ENCODE measurements at places on chromosomes 7 and 10.

GRCh38 chr10:120963594-120964220 lies 112.5 kb downstream of the WDR11 start:
- no peak for DNase-seq

DNA sequence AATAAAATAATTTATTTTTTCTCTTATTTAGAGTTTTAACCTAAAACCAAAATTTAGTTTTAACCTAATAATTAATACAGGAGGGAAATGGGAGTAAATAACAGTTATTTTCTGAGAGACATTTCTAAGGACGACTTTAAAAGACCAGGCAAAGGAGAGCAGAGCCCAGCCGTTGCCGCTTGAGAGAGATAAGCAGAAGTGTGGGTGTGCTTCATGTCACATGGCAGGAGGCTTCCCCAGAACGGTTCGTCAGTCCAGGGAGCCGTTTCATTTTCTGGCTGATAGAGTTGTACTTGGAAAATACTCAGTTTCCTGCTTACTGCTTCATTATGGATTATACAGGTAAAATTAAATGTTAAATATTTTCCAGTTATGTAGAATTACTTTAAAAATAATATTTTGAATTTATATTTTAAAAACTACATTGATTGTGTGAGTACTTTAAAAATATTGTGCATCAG lies 61.4 kb downstream of the ST7 start:
- DNase-seq: peak; percentile 65

GRCh38 chr7:28835800-28836199 lies 122.3 kb downstream of the TRIL start:
- DNase-seq: no peak

DNA sequence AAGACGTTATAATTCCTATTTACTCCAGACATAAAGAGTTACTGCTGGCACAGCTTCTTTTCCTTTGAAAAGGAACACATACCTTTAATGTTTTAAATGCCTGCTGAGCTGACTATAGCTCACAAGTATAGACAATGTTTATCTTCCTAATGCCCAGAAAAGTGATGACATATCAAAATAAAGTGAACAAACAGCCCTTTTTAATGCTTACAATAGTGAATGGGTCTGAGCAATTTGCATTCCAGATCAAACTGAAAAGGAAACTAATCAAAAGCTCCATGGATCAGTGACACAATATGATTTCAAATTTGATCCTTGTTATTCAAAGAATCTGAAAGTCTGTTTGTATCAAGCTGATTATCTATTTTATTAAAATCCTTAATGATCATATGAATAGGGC lies 233.6 kb upstream of the SEMA3E start:
- no peak for DNase-seq

- no peak for DNase-seq
These were observed 498.3 kb downstream of the CCSER2 start for GRCh38 chr10:84826704-84827103.

DNA sequence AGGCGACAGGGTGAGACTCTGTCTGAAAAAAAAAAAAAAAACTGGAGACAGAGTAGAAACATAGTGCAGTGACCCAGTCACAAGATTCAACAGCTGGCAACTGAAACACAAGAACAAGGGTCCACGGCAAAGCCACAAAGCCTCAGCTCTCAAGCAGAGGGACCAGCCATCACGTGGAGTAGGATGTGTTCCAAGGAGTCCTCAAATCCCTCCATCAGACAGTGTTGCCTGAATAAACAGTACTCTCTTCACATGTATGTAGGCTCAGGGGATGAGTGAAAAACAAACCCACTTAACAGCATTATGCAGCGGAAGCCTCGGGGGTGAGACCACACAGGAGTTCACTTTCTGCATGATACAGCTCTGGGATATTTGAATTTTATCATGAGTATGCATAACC lies 62.0 kb downstream of the SLIT1 start:
- DNase-seq: no peak
